ENCODE measurements at places on chromosomes 5 and 9. TPM values are rescaled to one million over a fixed set of nuclear protein-coding genes. Genes with fewer than 3 reads are reported as not detected.

Gene RASEF
- total RNA-seq = 14.1 TPM

Gene CD14
- total RNA-seq = 0.36 TPM

Gene KLHL9
- total RNA-seq = 35.9 TPM

Gene NRG2
- total RNA-seq = 4.8 TPM

- peak; percentile 49 for DNase-seq
These were observed 1.1 kb downstream of the LURAP1L start for GRCh38 chr9:12775679-12776512.

Gene KIAA0825
- 5.8 TPM for total RNA-seq

Measured in progenitor cell of endocrine pancreas (in vitro differentiated cells).